ENCODE measurements at places on chromosomes 13 and 19.

DNA sequence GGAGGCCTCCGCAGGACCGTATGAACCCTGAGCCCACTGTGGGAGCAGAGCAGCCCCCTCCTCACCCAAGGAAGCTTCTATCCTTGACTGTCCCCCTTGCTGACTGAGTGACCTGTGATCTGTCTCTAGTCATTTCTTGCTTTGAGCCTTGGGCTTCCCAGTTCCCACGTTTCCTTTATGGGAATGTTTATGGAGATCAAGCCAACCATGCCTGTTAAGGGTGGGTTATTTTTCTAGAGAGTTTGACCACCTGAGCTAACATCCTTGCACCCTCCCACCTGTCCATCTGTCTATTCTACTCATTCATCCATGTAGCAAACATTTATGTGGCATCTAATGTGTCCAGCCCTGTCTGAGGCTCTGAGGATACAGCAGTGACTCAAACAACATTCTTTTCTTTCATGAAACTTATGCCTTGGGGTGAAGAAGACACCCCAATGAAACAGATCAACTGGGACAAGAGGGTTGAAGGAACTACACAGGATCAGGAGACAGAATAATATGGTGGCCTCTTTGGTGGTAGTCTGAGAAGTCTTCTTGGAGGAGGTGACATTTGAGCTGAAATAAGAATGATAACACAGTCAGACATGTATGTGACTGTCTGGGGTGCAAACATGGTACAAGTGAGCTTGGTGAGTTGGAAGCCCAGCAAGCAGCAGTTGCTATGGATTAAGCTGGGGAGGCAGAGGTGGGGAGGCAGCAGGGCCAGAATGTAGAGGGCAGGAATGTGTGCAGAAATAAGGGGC lies 30.5 kb downstream of the CERS4 start:
- DNase-seq = no peak

DNA sequence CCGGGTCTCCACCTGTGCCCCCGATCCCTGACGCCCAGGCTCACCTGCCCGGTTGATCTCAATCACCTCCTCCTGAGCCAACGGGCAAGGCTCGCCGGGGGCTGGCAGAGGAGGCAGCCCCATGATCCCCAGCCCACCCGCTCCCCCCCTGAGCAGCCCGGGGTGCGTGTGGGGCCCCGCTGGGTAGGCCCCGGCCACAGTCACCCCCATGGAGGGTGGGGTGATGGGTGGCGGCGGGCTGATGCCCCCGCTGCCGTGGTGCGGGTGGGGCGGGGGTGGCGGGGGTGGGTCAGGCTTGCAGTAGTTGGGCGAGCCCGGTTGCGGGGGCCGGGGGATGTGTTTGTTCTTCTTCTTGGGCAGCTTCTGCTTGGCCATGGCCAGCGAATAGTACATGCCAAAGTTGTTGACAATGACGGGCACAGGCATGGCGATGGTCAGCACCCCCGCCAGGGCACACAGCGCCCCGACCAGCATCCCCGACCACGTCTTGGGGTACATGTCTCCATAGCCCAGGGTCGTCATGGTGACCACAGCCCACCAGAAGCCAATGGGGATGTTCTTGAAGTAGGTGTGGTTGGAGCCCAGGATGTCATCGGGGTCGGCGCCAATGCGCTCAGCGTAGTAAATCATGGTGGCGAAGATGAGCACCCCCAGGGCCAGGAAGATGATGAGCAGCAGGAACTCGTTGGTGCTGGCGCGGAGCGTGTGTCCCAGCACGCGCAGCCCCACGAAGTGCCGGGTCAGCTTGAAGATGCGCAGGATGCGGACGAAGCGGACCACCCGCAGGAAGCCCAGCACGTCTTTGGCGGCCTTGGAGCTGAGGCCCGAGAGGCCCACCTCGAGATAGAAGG lies 6.0 kb downstream of the KCNC3 start:
- no peak for DNase-seq

DNA sequence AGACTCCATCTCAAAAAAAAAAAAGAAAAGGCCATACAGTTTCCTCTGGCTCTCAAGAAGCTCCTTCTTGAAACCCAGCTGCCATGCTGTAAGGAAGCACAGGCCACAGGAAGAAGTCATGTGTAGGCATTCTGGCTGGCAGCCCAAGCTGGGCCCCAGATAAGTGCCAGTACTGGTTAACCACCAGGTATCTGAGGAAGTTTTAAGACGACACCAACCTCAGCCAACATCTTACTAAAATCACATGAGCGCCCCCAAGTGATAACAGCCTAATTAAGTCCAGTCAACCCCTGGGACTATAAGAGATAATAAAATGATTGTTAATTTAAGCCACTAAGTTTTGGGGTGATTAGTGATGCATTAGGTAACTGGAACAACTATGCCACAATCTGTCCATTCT lies 27.4 kb upstream of the AKT2 start:
- DNase-seq = peak; percentile 42

- DNase-seq = no peak
Observed at GRCh38 chr13:73210218-73210883, 151.5 kb downstream of the KLF5 start.

- no peak for DNase-seq
Observed at GRCh38 chr19:3368848-3369336, 2.5 kb downstream of the NFIC start.

DNA sequence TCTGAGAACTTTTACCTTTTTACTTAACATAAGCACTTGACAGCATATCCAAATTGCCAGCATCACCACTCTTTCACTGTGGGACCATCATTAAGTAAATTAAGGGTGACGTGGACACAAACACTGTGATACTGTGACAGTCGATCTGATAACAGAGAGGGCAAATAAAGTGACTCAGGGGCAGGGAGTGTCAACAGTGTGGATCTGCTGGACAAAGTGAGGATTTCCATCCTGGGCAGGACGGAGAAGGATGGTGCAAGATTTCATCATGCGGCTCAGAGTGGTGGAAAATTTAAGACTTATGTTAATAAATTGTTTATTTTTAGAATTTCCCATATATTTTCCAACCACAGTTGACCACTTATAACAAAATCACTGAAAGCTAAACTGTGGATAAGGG lies 60.0 kb upstream of the WDFY2 start:
- DNase-seq = no peak

- DNase-seq = no peak
Observed at GRCh38 chr19:29840066-29840950, 28.5 kb downstream of the CCNE1 start.

DNA sequence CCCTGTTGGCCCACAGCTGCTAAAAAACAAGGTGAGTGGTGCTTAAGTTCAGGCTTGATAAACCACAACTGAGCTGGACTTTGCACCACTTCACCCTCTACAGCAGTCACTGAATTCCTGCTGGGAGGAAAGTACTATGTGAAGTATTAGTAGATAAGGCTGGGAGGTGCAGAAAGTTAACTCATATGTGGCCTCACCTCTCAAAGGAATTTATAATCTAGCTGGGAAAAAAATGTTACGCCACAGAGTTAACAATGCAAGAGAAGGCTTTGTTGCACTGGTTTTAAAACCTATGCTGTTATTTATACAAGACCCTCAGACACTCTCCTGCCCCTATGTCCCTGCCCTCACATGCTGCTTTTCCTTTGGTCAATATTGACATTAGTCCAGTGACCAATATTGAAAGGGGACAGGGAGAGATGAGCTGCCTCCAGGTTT lies 60.9 kb downstream of the LIG4 start:
- no peak for DNase-seq

DNA sequence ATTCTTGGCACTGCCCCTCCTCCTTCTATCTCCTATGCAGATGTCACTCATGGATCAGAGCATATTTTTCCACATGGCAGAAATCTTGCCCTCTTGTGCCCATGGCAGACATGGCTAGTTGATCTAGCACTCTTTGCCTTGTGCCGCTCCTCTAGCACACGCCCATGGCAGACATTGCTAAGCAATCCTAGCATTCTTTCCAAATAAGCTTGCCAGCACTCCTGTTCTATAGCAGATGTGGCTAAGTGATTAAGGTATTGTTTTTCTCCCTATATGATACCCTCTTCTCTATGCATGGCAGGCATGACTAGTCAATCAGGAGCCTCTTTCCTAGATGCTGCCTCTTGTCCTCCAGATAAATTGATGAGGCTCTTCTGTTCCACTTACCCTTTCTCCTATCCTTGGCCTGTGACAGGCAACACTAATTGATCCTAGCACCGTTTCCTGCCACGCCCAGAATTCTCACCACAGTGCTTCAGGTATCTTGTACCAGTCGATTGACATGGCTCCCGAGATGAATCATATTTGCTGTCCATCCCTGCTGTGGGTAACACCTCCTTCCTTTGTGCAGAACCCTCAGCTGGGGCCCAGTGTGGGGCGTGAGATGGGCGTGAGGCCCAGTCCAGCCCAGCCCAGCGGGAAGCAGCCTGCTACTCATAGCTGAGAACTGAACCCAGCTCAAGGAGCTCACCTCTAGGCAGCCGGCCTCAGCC lies 26.9 kb downstream of the TMED1 start:
- DNase-seq = peak; percentile 79

- peak; percentile 85 for DNase-seq
Observed at GRCh38 chr13:99484473-99484872, 16.8 kb upstream of the TM9SF2 start.

GRCh38 chr13:64928696-64929499 lies 2301.2 kb downstream of the PCDH9 start:
- DNase-seq = peak; percentile 57

DNA sequence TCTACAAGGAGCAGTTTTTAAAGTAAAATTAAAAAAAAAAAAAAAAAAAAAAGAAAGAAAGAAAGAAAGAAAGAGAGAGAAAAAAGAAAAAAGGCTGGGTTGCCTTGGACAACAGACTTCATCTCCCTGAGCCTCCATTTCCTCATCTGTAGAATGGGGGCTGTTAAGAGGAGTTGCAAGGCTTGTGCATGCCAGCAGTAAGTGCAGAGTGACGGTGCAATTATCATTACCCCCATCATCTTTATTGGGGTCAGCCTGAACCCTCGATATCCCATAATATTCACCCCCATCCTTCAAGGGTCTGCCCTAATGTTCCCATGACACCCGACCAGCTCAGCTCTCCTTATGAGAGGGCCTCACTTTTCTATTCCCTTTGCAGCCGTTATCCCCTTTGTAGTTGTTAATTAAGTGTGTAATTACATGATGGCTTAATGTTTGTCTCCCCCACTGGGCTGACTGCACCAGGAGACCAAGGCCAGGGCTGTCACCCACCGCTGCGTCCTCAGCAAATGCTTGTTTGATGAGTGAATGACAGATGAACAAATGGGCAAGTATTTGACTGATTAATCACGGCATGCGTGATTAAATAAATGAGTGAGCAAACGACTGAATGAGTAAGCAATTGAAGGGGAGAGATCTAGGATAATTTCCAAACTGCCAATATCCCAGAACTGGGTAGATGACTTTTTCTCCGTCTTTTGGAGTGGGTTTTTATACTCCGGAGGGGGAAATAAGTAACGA lies 10.1 kb downstream of the FOSB start:
- no peak for DNase-seq

GRCh38 chr19:49771674-49772139 lies 4.9 kb downstream of the AP2A1 start:
- no peak for DNase-seq

DNA sequence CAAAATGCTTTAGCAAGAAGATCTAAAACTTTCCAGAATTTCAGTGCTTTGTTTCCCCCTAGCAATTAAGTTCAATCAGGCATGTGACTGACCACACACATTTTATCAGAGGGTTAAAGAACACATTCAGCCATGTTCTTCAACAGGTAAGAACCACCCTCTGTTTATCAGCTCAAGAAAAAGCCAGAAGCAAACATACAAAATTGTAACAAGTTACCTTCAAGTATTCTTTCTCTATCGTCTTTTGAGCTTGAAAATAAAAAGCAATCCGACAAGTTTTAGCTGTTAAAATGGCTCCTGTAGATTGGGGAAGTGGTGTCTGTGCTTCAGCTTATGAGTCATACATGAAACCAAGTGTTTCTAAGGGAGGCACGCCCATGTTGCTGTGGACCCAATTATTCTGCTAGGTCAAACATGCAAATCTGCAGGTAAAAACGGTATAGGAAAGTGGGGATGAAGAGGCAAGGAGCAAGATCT lies at the start of gene ELF1:
Gene ELF1, minus strand, starts transcription at position 306 of the 477 bp plus-strand sequence. CDS start 37,262 bp downstream, outside the sequence.
- peak; percentile 92 for DNase-seq

- no peak for DNase-seq
Observed at GRCh38 chr13:27151798-27152599, 19.6 kb downstream of the USP12 start.

DNA sequence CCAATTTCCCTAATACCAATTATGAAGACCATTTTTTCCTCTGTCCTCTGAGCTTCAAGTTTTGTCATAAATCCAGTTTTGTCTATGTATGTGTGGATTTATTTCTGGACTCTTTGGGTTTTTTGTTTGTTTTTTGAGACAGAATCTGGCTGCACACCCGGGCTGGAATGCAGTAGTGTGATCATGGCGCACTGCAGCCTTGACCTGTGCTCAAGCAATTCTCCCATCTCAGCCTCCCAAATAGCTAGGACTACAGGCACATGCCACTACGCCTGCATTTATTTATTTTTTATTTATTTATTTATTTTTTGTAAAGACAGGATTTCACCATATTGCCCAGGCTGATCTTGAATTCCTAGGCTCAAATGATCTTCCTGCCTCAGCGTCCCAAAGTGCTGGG lies 45.3 kb upstream of the GTF3A start:
- no peak for DNase-seq

- peak; percentile 73 for DNase-seq
Observed at GRCh38 chr13:20174656-20175405, 14.0 kb upstream of the GJA3 start.

GRCh38 chr13:86429756-86430155 lies 630.5 kb upstream of the SLITRK6 start:
- DNase-seq = no peak

- DNase-seq = no peak
Observed at GRCh38 chr19:10513223-10513622, 4.0 kb downstream of the S1PR5 start.

DNA sequence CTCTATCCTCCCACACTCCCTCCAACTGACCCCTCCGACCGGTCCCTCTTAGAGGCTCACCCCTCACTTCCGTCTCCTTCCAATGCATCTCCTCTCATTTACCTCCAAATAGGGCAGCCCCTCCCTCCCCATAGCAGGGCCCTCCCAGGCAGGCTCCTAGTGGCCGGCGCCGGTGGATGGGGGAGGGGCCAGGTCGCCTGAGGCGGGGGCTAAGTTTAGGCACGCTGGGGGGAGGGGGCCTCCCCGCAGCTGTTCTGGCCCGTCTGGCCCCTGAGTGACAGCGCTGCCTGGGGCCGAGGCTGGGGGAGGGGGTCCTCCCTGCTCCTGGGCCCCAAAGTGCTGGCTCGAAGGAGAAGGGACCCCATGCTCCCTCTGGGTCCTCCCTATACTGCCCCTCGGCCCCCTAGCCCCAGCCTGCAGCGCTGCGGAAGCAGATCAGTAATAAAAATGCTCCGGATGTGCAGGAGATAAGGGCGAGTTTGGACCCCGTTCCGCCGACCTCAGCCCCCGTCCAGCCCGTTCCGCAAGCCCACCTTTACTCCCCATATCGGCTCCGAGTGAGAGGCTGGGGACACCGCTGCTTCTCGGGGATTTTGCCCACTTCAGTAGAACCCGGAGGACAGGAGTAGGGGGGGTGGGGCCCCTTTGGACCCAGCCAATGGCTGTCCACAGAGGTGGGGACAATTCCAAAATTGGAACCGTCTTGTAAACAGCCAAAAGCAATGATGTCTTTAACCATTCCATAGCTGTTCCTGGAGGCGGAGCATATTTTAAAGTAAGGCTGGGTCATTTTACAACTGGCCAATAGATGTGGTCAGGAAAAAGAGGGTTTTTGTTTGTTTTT lies 4.0 kb downstream of the RTN2 start:
- peak; percentile 88 for DNase-seq
